Retinal pigment epithelial cell (primary cell): ENCODE measurements at places on chromosomes 1 and 21.

- no peak for DNase-seq
Observed at GRCh38 chr1:98267423-98267822, 346.6 kb upstream of the DPYD start.

DNA sequence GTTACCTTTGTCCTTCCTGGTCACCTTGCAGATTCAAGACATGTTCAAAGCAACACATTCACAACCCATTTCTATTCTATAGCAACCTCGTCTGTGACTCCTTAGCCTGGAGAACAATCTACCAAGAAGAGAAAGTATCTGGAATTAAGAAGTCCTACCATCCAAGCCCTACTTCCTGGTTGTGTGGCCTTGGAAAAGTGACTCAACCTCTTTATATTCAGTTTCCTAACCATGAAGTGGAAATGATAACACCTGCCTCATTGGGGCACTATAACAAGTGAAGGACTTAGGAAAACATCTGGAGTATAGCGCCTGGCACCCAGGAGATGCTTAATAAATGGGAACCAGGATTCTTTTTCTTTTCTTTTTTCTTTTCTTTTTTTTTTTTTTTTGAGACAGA lies 36.5 kb upstream of the SRRM1 start:
- DNase-seq = no peak

DNA sequence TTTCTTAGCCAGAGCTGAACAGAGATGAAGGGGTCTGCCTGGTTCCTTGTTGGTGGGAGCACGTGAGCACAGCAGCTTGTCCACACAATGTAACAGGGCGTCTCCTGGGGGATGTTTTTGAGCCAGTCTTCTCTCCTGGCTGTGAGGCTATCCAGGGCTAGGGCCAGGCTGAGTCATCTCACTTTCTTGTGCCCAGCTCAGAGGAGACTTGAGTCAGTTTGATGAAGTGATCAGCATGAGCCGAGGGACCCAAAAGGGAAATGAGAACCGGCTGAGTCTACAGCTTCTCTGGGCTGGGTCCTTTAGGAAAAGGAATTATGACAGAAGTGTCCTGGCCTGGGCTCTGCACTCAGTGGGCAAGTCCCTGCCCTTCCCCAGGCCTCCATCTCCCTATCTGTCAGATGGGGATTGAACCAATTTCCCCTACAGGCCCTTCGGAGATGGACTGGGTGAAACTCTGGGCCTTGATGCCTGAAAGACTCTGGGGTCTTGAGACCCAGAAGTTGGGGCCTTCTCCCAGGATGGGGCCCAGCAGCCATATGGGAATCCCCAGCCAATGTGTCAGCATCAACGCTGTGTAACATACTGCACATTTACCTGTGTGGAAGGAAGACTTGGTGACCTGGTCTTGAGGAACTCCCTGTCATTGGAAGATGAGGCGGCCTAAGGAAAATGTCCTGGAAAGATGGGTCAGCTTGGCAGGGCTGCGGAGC lies 36.6 kb downstream of the DMRTB1 start:
- DNase-seq = no peak

GRCh38 chr21:28220680-28221079 lies 772.0 kb downstream of the LTN1 start:
- DNase-seq = peak; percentile 44

DNA sequence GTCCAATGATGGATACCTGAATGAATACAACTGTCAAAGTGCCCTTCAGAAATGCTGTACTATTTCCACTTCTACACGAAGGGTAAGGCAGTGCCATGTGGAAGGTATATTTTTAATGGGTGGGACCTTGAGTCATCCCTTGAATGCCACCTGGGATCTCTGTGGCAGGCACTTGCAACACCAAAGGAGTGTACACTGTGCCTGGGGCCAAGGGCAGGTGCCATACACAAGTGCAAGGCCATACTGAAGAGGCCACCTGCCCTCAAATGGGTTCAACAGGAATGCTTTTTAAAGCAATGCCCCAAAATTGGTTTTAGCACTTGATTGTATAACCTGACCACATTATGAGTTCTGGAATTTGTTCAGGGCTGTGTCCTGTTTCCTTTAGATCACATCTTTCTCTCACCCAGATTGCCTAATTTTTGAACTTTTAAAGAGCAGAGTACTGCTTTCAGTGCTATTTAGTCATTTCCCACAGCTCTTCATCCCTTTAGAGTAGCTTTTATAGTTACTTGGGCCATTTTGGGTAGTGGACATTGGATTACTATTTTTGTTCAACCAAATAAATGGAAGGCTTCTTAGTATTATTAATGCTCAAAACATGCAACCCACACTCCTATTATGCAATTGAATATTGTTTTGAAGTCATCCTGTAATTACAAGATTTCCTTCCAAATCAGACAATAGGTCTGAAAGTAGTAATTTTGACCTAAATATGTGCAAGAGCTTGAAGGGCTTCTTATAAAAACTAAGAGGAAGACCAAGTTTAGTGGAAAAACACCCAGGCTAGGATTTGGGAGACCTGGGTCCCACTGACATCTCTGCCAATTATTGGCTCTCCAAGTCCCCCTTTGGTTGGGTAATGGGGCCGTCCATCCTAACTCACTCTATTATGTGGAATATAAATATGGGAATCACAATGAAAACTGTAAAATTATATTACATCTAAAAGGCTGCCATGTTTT lies 57.2 kb downstream of the LEPR start:
- no peak for DNase-seq

DNA sequence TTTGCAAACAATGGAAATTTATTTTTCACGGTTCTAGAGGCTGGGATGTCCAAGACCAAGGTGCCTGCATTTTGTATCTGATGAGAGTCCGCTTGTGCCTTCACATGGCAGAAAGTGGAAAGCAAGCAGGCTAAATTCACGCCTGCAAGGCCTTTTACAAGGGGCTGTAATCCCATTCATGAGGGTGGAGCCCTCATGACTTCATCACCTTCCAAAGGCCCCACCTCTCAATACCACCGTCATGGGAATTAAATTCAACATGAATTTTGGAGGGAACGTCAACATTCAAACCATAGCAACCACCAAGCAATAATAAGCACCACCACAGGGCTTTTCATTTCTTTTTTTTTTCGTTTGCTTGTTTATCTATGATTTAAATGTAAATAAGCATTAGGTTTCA lies 115.3 kb downstream of the C1orf21 start:
- DNase-seq = no peak

- peak; percentile 37 for DNase-seq
Observed at GRCh38 chr1:182601416-182601786, 2.8 kb downstream of the RGS16 start.

DNA sequence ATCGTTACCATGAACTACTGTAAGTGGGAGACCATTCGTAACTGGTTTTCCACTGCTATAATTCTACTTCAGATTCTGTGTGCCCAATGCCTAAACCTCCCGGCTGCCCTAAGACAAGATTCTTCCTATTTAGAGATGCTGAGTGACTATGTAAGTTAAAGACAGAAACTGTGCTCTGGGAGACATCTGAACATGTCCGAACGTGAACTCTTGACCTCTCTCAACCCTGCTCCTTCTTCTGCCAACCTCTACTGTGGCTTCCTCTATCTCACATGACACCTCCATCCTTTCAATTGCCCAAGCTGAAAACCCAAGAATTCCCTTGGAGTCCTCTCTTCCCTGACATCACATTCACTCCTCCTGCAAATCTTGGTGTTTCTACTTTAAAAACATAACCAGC lies 182.9 kb downstream of the AKT3 start:
- no peak for DNase-seq

DNA sequence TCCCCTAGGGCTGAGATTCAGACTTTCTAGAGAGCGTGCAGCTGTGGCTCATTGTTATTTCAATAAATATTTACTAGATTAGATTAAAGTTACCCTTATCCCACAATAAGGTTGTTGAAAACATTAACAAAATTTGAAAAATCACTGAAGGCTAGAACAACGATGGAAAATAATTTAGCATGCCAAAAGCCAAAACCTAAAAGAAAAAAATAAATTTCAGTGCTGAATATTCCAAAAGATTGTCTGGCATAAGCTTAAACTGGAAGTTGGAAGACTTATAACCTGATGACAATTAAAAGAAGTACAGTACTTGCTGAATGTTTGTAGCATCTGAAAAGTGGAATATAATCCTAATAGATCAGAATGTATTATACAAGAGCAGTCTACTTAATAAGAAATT lies 221.3 kb downstream of the USH2A start:
- no peak for DNase-seq

- peak; percentile 68 for DNase-seq
Observed at GRCh38 chr1:14543191-14543840, 55.2 kb upstream of the KAZN start.

DNA sequence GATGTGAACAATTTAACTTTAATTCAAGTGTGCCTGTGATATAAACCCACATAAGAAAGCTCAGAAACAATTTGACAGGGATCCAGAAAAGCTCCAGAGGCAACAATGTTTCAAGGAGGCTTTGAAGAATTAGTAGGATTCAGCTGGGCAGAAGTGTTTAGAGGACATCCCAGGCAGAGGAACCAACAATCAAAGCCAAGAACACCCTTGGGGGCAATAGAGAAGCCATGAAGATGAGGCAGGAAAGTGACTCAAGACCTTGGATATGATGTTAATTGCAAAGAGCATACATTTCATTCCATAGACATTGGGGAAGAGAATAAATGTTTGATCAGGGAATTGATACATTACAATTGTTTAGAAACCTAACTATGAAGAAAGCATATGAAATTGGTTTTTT lies 280.3 kb downstream of the LTN1 start:
- DNase-seq = no peak

DNA sequence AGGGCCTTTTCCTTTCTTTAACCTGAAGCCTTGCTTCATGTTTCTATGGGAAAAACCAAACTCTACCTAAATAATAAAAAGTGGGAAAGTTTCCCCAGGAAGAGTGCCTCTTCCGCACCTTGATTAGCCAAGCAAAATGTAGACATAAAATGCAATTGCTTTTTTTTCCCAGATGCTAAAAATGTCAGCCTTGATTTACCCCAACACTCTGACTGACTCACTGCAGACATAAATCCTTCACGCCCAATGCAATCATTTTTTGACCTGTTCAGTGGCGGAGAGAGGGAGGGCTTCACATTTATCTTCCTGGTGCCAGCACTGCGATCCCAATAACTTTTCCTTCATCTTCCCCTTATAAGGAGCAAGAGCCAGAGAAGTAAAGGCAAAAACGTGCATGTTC lies 261.5 kb downstream of the SEC16B start:
- DNase-seq = no peak

DNA sequence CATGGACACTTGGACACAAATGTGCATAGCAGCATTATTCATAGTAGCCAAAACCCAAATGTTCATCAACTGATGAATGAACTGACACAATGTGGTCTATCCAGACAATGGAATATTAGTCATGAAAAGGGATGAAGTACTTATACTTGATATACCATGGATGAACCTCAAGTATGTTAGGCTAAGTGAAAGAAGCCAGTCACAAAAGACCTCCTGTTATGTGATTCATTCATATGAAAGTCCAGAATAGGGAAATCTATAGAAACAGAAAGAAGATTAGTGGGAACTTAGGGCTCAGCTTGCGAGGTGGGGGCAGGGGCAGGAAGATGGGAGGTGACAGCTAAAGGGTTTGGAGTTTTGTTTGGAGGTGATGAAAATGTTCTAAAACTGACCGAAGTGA lies 7.4 kb downstream of the KCNE1 start:
- no peak for DNase-seq

- DNase-seq = no peak
Observed at GRCh38 chr1:59560807-59561450, 253.8 kb upstream of the HOOK1 start.

GRCh38 chr1:183764981-183765380 lies 39.9 kb upstream of the RGL1 start:
- DNase-seq = no peak

GRCh38 chr1:229136822-229137221 lies 134.1 kb upstream of the RAB4A start:
- no peak for DNase-seq

GRCh38 chr1:86150553-86151055 lies 6.0 kb downstream of the COL24A1 start:
- DNase-seq = no peak

DNA sequence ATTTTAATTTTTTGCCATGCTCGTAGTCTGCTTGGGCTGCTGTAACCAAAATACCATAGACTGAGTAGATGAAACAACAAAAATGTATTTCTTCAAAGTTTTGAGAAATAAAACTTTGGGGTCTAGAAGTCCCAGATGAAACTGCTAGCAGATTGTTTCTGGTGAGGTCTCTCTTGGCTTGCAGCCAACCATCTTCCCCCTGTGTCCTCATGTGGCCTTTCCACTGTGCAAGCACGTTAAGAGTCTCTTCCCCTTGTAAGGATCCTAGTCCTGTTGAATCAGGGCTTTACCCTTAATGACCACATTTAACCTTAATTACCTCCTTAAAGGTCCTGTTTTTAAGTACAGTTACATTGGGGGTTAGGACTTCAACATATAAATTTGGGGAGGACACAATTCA lies 86.6 kb downstream of the PTBP2 start:
- no peak for DNase-seq

- DNase-seq = no peak
Observed at GRCh38 chr1:119662034-119662437, 14.0 kb upstream of the ZNF697 start.

GRCh38 chr1:18037651-18038050 lies 69.9 kb upstream of the IGSF21 start:
- no peak for DNase-seq

GRCh38 chr1:172941945-172942344 lies 108.8 kb downstream of the TNFSF18 start:
- DNase-seq = no peak

DNA sequence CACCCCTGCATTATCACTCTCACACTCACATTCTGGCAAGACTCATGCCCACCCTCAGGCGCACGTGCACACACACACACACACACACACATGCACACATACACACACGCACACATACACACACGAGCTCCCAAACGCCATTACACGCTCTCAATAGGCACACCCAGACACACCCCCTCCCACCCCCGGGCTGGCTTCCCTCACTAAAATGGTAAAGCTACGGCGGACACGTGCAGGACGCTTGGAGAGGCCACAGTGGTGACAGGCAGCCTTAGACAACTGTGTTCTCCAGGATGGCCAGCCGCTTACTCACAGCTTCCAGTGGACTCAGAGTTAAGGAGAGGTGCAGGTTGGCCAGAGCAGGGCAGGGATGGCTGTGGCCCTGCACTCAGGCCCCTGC lies 10.1 kb downstream of the MATN1 start:
- DNase-seq = no peak

- no peak for DNase-seq
Observed at GRCh38 chr1:106889583-106889982, 166.9 kb upstream of the PRMT6 start.

- no peak for DNase-seq
Observed at GRCh38 chr1:179095377-179095776, 13.5 kb downstream of the TOR3A start.

- no peak for DNase-seq
Observed at GRCh38 chr1:198273748-198274295, 117.0 kb downstream of the NEK7 start.

DNA sequence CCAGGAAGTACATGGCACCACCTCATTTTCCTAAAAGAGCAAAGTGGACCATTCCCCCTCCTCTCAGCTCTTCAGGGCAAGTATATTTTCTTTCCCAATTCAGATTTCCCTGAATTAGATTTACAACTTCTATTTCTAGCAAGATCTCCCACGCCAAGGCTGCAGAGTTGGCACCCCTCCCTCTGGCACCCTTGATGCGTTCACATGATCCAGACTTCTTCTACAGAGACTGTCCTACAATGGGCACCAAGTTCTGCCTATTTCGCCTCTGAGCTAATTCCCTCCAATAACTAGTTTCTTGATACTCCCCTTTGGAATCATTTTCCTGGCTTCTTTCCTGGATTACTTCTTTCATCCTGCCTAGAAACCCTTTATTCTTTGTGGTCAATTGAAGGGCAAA lies 122.0 kb downstream of the CDC7 start:
- DNase-seq = no peak

- DNase-seq = no peak
Observed at GRCh38 chr1:64220241-64220640, 16.8 kb downstream of the UBE2U start.
